ENCODE measurements at places on chromosomes 3 and 15.
A peak's percentile ranks its signal among the peaks of the same experiment; 100 is the strongest.

DNA sequence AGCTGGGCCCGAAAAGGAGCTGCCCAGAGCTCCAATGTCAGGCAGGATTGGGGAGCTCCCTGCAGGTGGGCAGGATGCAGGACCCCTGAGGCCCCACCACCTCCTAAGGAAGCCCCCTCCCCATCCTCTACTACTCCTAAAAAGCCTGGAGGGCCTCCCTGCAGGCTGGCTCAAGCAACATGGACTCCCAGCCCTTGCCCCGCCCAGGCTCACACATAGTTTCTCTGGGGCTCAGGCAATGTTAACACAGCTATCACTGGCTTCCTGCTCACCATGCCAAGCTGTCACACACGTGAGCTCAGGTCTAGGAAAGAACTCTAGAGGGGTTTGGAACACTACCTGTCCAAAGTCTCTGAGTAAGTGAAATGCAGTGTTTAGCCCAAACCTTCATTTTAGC lies 65.4 kb upstream of the ZNF148 start:
- DNase-seq, result peak; percentile 77

DNA sequence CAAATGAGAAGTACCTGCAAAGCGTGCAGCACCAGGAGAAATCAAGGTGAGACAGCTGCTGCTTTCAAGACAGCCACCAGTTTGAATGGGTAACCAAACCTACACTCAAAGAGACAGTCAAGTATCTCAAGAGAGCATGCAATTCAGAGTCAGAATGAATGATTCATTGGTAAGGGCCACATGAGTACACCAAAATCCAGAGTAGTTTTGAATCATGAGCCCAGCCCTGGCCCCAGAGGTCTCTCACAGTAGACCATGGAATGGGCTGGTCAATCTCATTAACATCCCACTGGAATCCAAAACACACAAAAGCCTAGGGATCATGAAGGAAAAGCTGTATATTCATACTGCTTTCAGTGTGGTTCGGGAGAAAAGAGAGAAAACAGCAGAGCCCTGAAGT lies 242.8 kb downstream of the TBL1XR1 start:
- DNase-seq, result no peak

- DNase-seq, result no peak
These were observed 123.6 kb upstream of the CD96 start for GRCh38 chr3:111418391-111418790.

GRCh38 chr15:58241872-58242271 lies 103.7 kb downstream of the AQP9 start:
- no peak for DNase-seq

GRCh38 chr15:38085114-38085513 lies 150.7 kb downstream of the TMCO5A start:
- DNase-seq, result no peak

DNA sequence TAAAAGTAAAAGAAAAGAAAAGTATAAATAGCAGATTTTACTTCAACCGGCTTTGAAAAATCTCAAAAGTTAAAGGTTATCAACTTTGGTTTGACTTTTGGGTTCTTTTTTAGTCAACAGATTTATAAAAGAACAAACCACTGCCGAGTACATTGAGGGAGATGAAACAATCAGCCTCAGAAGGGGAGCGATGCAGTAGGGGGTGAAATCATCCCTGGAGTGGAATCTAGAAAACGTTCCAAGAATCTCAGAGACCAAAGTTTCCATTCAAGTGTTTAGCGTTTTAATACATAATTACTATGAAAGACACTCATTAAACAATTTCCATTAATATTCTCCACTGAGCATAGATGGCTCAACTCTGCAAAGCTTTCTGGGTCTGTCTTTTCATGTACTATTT lies 745.5 kb downstream of the NR2F2 start:
- DNase-seq, result no peak

All from HT-29 (cell line).